ENCODE measurements at places on chromosomes 2 and 18.

DNA sequence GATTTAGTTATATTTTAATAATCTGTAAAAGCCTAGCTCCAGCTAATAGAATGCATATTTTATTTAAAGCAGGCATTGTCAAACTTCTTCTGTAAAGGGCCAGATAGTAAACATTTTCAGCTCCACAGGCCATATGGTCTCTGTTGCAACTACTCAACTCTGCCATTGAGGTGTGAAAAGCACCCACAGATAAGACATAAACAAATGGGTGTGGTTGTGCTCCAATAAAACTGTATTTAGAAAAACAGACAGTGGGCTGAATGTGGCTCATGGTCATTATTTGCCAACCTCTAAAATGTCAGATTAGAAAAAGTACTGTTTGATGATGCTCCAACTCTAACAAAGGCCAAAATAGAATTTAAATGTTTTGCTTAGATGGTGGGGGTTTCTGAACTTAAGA lies 519.9 kb downstream of the RNF144A start:
- DNase-seq: no peak

DNA sequence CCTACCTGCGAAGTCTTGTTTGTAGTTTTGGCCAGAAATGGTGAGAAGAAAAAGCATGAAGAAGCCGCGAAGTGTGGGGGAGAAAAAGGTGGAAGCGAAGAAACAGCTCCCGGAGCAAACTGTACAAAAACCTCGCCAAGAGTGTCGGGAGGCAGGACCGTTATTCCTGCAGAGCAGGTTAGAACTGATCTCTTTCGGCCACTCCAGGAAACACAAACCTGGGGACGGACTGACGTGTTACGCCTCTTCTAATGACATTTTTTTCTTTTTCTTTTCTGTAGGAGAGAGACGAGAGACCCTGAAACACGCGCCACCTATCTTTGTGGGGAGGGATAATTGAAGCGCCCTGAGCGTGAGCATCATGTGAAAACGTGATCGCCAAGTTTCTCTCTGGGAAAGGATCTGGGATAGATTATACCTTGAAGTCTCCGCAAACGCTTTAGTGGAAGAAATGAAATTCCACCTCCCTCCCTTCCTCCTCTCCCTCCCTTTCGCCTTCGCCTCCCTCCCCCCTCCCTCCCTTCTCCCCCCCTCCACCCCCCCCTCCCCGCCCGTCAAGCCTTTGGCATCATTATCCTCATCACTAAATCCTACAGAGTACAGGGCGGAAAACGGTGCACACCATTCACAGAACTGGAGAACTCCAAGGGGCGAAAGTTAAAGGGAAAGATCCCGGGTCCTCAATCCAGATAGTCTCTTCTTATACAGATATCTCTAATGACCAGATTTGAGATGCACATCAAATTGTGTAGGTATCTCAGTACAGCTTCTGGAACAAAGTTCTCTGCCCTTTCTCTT lies at the start of gene ZEB2:
ZEB2 (minus strand) TSS at position 186 of the 798 bp plus-strand sequence. CDS start 2,769 bp downstream, outside the sequence.
- no peak for DNase-seq

- DNase-seq: no peak
These were observed 18.6 kb upstream of the SKA1 start for GRCh38 chr18:50356036-50356945.

DNA sequence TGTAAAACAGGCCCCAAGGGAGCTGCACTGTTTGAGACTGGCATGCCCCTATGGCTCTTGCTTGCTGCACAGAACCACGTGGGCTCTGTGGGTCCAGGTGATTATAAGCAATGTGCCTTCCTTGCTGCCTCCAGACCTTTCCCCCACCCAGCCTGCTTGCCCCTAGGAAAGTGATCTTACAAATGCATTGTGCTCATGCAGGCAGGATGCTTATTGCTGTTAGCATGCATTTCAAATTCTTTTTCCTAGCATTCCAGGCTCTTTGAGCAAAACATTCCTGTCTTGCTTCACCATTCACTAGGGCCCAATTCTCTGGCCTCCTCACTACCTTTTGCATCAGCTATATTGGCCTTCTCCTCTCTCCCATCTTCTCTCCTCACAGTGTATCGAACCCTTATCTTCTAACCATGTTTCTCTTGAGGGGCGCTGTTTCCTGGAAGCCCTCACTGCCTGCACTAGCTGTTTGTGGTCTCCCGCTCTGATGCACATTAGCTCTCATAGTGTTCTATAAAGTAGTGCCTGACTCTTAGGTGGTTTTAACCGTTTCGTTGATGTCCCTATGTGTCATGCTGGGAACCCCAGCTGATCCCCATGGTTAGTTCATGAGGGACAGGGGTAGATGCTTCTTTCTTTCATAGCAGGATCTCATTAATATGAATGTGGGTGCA lies 152.9 kb upstream of the EPAS1 start:
- DNase-seq: no peak

DNA sequence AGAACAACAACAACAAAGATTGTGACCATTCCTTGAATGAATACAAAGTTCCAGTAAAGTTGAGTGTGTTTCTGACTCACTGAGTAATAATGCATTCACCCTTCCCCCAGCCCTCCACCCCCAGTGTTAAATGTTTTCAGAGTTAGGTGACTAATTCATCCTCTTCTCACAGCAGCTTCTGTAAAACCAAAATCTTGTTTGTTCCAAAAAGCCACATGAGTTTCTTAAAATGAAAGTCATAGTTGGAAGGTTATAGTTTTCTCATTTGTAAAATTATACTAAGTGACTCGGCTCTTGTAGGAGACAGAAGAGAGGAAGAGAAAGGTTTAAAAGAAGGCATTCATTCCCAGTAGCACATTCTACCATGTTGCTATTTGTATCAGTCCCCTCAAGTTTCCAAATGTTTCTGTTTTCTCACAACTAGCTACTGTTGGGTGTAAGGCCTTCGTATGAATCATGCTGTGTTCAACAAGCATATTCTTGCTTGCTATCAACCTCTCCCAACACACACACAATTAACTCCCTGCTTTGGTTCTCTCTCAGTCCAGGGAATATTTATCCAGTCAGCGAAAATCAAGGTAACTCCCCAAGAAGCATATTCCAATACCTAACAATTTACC lies 75.3 kb downstream of the MBD2 start:
- DNase-seq: peak; percentile 79

GRCh38 chr2:120726245-120726644 lies 9.4 kb upstream of the GLI2 start:
- DNase-seq: no peak

DNA sequence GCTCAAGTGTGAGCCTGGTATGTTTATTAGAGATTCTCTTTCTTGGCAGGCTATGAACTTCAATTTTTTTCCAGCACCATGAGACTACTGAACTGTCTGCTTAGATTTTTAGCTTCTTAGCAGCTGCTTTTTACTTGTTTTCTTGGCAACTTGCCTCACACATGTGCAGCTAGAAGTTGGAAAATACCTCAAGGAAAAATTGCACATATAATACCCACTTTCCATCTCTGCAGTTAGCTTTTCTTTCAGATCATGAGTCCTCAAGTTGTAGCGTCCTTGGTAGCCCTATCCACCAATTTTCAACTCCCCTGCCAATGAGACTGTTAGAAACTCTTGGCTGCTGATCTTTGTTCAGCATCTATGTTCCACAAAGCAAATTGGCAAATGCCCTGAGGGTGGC lies 302.1 kb downstream of the HRH4 start:
- DNase-seq: no peak

GRCh38 chr2:237059155-237059875 lies 26.4 kb upstream of the COPS8 start:
- DNase-seq: no peak

DNA sequence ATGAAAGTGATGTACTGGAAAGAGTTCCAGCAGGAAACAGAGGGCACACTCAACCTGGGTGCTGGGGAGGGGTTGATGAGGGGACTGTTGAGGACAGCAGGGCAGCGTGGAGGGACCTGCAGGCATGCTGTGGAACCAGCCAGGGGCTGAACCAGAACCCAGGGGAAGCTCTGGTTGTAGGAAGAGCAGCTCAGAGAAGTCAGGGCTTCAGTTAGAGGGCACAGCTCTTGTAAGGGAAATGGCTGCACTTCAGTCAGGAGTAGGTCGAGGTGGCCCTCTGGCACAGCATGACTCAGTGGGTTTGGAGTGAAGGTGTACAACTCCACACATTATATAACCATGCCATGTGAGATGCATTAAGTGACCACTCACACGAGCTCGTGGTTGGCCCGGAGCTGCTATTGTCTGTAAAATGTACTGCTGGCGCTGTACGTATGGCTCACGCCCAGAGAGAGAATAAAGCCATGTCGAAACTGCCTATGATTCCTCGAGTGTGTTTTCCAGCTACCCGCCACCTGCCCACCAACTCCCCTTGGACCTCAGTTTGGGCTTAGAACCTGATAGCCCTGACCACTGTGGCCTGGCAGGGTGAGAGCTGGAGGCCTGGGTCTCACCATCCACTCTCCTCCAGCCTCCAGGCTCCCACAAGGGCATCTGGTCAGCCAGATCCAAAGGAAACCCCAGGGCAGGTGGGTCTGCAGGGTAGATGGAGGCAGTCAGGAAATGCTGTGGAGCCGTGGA lies 136.5 kb upstream of the HS6ST1 start:
- no peak for DNase-seq

- DNase-seq: no peak
These were observed 45.5 kb downstream of the LYPD6 start for GRCh38 chr2:149375801-149376361.

- DNase-seq: no peak
These were observed 266.2 kb downstream of the TMX3 start for GRCh38 chr18:68448736-68449135.

GRCh38 chr2:172085460-172086159 lies at the start of gene DLX1:
TSS of gene DLX1 (plus strand) at chr2:172085507. CDS start at chr2:172085678, 171 bp downstream.
- no peak for DNase-seq

DNA sequence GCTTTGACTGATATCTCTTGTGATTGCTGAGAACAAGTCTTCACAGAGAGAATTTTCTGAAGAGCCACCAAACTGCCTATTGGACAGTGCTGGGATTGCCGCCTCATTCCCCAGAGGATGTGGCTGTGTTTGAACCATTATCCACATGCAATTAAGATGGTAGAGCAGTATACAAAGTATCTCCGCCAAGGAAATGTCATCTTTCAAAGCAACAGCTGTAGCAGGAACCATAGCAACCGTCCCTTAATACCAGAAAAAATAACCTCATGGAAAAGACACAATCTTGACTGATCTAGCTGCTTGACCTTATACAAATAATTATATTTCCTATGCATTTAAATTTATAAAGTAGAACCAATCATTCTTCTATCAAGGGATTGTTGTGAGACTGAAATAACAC lies 772.6 kb upstream of the FAM98A start:
- no peak for DNase-seq

All from stimulated activated CD4-positive, alpha-beta T cell treated with anti-CD3 and anti-CD28 coated beads, Interleukin-4, amount 100 ng/mL, for 24 hours (primary cell).